ENCODE measurements at places on chromosomes 7 and 10.

- DNase-seq = no peak
These were observed 186.6 kb upstream of the INHBA start for GRCh38 chr7:41889472-41889871.

DNA sequence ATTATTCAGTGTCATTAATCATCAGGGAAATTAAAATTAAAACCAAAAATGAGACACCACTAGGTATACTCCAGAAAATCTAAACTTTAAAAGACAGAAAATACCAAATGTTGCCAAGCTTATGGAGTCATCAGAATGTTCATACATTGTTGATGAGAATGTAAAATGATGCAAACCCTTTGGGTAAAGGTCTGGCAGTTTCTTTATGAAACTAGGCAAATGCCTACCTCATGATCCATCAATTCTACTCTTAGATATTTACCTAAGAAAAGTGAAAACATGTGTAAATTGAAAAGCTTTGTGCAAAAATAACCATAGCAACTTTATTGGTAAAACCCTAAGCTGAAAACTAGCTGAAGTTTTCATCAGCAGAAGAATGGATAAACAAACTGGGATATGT lies 329.5 kb upstream of the MEOX2 start:
- DNase-seq = no peak

- DNase-seq = no peak
These were observed 41.5 kb upstream of the SMIM30 start for GRCh38 chr7:113159746-113160339.

- peak; percentile 45 for DNase-seq
These were observed at the start of gene TRIM56 for GRCh38 chr7:101085162-101085964. Gene TRIM56 (plus strand): TSS chr7:101085481. CDS start chr7:101087313, 1,832 bp downstream.

GRCh38 chr7:2237109-2237602 lies 4.4 kb upstream of the MAD1L1 start:
- no peak for DNase-seq

DNA sequence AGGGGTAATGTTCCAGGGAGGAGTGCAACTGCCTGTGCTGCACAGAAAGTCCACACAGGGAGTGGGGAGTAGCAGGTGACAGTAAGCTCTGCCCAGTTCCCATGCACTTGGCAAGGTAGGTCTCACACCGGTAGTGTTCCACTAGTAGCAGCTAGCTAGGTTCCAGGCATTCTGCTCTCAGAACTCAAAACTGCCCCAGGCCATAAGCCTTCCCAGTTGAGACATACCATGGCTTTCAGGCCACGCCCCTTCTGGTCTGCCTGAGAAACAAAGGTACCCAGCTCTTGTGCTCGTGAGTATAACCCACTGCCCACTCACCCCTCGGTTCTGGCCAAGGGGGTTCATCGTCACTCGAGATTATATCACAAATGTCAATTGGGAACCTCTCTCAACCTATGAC lies 12.6 kb downstream of the CASP7 start:
- DNase-seq = no peak

DNA sequence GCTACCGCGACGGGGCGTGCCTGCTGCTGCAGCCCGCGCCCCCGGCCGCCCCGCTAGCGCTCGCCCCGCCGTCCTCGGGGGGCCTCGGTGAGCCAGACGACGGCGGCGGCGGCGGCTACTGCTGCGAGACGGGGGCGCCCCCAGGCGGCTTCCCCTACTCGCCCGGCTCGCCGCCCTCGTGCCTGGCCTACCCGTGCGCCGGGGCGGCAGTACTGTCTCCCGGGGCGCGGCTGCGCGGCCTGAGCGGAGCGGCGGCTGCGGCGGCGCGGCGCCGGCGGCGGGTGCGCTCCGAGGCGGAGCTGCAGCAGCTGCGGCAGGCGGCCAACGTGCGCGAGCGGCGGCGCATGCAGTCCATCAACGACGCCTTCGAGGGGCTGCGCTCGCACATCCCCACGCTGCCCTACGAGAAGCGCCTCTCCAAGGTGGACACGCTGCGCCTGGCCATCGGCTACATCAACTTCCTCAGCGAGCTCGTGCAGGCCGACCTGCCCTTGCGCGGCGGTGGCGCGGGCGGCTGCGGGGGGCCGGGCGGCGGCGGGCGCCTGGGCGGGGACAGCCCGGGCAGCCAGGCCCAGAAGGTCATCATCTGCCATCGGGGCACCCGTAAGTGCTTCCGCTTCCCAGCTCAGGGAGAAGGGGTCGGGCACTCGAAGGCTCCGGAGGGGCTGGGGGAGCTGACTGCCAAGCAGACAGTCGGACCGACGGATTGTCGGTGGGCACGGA lies 761 bp downstream of the PTF1A start:
- no peak for DNase-seq

- DNase-seq = no peak
These were observed 70.5 kb downstream of the PARD3 start for GRCh38 chr10:34744590-34744989.

- DNase-seq = no peak
These were observed 150.7 kb upstream of the SHH start for GRCh38 chr7:155962968-155963300.

- no peak for DNase-seq
These were observed 197.4 kb downstream of the SEMA3E start for GRCh38 chr7:83451501-83452045.

- DNase-seq = no peak
These were observed 214.0 kb downstream of the MDFIC start for GRCh38 chr7:115135769-115136410.

DNA sequence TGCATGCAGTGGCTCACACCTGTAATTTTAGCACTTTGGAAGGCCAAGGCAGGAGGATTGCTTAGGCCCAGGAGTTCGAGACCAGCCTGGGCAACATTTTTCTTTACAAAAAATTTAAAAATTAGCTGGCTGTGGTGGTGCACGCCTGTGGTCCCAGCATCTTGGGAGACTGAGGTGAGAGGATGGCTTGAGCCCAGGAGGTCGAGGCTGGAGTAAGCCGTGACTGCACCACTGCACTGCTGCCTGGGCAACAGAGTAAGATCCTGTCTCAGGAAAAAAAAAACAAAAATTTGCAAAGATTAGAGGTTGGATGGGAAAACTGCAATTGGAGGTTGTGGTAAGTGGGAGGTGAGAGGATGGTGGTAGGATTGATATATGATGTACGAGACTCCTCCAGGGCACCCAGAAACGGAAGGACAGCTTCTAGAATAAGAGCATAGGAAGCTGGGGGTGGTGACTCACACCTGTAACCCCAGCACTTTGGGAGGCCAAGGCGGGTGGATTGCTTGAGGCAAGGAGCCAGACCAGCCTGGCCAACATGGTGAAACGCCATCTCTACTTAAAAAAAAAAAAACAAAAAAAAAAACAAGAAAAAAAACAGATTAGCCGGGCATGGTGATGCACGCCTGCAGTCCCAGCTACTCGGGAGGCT lies 19.1 kb upstream of the PARP12 start:
- no peak for DNase-seq

DNA sequence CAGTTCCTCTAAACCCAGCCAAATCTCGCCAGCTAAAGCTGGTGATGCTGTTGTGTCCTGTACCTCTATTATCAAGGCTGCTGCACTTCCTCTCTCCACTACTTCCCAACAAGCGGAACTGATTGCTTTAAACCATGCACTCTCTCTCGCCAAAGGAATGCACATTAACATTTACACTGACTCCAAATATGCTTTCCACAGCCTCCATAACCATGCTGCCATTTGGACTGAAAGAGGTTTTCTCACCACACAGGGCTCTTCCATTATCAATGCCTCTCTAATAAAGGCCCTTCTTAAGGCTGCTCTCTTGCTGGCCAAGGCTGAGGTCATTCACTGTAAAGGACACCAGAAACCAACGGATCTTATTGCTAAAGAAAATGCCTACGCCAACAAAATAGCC lies 11.4 kb upstream of the LRRC61 start:
- DNase-seq = no peak

DNA sequence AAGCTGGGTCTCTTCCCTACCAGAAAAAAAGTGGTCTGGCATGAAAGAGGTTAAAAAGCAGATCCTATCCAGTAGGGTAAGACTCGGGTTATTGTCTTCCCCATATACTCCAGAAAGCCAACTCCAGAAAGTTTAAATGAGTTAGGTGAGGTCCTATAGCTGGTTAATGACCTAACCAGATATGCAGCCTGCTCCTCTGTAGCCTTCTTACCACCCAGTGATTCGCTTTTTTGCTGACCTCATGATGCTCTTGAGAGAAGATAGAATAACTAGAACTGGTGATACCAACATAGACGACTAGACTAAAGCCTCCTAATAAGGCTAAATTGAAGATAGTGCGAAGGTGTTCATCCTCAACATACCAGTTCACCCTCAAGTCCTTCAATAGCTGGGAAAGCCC lies 675 bp upstream of the GIMAP1 start:
- DNase-seq = no peak

DNA sequence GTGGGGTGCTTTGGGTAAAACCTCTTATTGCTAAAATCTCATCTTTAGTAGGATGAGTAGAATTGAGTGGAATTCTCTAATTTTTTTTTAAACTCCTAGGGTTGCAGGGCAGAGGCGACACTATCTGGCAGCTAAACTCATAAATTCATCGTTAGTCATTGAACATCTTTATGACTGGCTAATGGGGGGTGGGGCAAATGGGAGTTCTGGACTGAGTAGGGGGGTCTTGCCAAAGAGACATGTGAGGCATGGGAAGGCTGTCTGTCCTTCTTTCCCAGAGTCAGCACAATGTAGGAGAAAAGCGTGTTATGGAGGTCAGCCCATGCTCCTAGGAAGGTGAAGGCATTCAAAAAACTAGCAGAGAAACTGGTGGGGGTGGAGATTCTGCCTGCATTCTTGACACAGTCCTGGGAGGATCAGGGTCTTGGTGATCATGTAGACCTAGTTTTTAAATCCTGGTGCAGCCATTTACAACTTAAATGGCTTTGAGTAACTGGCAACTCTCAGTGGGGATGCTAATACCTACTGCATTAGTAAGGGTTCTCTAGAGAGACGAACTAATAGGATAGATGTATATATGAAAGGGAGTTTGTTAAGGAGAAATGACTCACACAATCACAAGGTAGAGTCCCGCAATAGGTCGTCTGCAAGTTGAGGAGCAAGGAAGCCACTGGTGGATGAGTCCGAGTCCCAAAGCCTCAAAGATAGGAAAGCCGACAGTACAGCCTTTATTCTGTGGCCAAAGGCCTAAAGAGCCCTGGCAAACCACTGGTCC lies 47.7 kb downstream of the EMX2 start:
- DNase-seq = no peak

DNA sequence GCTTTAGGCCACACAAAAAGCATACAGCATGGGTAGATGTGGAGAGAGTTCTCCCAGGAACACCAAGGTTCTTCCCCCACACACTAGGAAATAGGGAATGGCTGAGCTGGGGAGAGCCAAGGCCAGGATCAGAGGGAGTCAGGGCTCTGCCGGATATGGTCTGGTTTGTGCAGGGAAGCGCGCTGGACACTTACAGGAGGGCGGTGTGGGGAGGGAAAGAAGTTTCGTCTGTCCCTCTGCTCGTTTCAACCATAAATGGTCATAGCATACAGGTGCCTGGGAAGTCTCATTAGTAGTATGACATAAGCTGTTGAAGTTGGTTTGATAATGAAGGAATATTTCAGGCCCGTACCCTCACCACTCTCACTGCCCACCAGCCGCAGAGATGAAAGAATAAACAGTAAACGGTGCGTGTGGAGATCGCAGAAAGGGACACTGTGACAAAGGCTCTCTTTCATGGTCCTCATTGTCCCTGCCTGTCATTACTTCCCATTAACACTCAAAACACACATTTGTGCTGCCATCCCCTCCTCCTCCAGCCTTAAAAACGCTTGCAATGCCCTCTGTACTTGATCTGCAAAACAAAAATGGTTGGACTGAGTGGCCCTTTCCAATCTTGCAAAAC lies 207.2 kb downstream of the CELF2 start:
- DNase-seq = no peak

- DNase-seq = no peak
These were observed 17.7 kb downstream of the IL15RA start for GRCh38 chr10:5959581-5960069.

DNA sequence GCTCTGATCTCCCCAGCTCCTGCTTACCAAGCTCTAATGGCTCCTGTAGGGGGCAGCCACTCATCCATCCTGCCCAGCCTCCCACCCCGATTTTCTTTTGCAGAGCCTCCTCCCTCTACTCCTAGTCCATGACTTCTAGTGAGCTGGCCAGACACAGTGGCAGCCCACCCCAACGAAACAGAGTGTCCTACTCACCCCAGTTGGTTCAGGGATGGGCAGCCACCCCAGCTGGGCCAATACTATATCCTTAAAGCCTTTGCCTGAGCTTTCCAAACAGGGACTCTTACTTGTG lies 77.1 kb downstream of the GRID1 start:
- DNase-seq = no peak

DNA sequence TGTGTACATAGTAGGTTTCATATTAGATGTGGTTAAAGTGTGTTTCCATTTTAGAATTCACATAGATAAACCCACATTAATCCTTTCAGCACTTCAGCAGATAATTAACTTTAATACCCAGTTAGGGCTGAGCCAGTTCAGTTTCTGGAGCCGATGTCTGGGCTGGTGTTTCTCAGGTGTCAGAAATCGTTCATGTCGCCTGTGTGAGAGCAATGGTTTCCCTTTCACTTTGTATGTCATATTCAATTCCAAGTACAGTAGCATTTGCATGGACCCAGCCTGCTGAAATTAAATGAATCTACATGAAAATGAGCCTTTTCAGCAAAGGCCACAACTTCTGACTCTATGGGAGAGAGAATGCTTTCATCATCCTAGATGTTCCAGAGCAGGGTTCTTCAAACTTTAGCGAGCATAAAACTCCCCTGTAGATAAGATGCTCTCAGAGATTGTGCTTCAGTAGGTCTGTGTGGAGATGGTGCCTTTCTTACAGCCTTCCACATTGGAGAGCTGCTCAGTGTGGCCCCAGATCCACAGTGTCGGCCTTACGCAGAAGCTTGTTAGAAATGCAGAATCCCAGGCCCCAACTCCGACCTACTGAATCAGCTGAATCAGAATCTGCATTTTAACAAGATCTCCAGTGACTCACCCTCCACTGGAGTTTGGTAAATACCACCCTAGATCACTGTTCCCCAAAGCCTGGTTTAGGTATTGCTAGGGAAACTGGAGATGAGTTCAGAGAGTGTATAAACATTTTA lies 19.6 kb downstream of the WIPF3 start:
- no peak for DNase-seq

GRCh38 chr7:37348982-37349381 lies 99.7 kb downstream of the ELMO1 start:
- DNase-seq = no peak

GRCh38 chr7:50657341-50657873 lies 92.2 kb upstream of the DDC start:
- no peak for DNase-seq

DNA sequence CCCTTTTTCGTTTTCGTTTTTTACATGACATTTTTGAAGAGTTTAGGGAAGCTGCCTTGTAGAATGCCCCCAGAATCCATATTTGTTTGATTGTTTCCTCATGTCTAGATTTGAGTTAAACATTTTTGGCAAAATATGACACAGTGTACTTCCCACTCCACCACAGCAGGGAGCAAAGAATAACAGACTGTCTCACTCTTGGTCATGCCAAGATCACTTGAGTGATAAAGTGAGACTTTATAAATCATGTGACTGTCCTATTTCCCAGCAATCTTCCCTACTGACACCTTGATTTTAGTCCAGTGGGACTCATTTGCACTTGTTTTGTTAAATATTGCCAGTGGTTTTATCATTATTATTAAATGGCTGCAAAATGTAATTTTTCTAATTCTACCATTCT lies 44.4 kb upstream of the USP6NL start:
- DNase-seq = no peak
